Pancreas (tissue), 10 donors: ENCODE measurements at places on chromosomes 4 and X. TPM values are rescaled to one million over a fixed set of nuclear protein-coding genes. Genes with fewer than 3 reads are reported as not detected.
A peak's percentile ranks its signal among the peaks of the same experiment; 100 is the strongest.

Gene AKAP4
- total RNA-seq, result not detected

Gene GPC4
- total RNA-seq, result 7.8 TPM

GRCh38 chr4:53618321-53618720 is 27.0 kb upstream of the LNX1 start:
- H3K36me3 ChIP-seq, result no peaks in the 10 kb centered on the region
- no peak overlapping the region for H3K4me3 ChIP-seq
- H3K27ac ChIP-seq, result peak overlapping the region; percentile 4

Gene FGF13
- total RNA-seq, result 0.83 TPM

Gene LONRF3
- total RNA-seq, result 4.9 TPM

- H3K4me1 ChIP-seq, result peaks cover 43% of the 10 kb centered on the region
- no peaks in the 10 kb centered on the region for H3K27me3 ChIP-seq
- H3K27ac ChIP-seq, result peak overlapping the region; percentile 62
These were observed 46.1 kb upstream of the GPR78 start for GRCh38 chr4:8534129-8534528.

Gene PCSK1N
- 20.4 TPM for total RNA-seq

Gene SPANXA1
- not detected for total RNA-seq

DNA sequence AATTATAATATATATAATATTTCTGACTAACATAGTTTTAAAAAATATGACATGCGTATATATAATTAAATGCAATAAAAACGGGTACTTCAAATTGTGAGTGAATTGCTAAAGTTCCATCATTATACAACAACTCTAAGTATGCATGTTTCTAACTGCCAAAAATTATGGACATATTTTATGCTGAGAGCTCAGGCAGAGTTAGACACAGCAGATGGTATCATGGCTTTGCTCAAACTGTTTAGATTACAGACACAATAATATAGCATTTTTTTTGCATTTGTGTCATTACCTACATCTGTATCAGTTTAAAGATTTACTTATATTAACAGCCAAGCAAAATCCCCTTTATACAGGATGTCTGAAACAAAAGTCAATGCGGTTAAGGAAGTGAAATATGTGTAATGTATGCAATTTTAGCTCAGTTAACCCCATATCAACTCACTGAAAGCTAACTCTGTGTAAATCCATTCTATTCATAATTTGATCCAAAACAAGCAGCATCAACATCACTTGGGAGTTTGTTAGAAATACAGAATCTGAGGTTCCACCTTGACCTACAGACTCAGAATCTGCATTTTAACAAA is 119.1 kb upstream of the CNKSR2 start:
- H3K4me1 ChIP-seq, result no peaks in the 10 kb centered on the region
- no peaks in the 10 kb centered on the region for H3K27me3 ChIP-seq
- no peak overlapping the region for H3K4me3 ChIP-seq
- DNase-seq, result no peak

Gene MAGEC2
- total RNA-seq, result not detected
